ENCODE measurements at places on chromosomes 1 and 21. TPM values are rescaled to one million over a fixed set of nuclear protein-coding genes. Genes with fewer than 3 reads are reported as not detected.

The FMN2 gene
- total RNA-seq, result not detected

The PALMD gene
- total RNA-seq, result not detected

The FCGR3B gene
- 29.6 TPM for total RNA-seq

The CAP1 gene
- total RNA-seq, result 537 TPM

The TIE1 gene
- 6.7 TPM for total RNA-seq

DNA sequence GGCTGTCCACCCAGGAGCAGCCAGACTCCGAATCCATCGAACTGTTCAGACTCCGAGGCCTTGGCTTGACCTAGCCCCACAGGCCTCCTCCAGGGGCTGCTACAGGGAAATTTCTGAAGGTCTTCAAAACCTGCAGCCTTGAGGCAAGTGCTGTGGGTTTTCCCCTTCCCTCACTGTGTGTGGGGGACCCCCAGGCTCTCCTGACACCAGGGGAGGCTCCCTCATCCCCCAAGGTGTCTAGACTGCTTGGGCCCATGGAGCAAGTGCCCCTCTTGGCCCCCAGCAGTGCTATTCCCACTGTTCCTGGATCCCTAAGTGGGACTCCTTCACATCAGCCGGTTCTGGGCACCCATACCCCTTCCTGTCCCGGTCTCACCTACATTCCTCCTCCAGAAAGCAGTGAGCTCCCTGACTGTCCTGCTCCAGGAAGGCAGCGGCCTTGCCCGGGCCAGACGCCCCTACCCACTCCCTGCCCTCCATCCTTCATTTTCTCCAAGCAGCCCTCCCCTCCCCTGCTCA lies 814 bp downstream of the PAQR7 start:
- no peak overlapping the region for H3K27ac ChIP-seq
- no peaks in the 10 kb centered on the region for H3K27me3 ChIP-seq
- DNase-seq, result no peak
- no peaks in the 10 kb centered on the region for H3K36me3 ChIP-seq

- H3K27ac ChIP-seq, result no peak overlapping the region
- no peak overlapping the region for H3K4me3 ChIP-seq
- no peak for DNase-seq
- no peaks in the 10 kb centered on the region for H3K4me1 ChIP-seq
Observed at GRCh38 chr1:59113876-59114457, 182.9 kb upstream of the FGGY start.

DNA sequence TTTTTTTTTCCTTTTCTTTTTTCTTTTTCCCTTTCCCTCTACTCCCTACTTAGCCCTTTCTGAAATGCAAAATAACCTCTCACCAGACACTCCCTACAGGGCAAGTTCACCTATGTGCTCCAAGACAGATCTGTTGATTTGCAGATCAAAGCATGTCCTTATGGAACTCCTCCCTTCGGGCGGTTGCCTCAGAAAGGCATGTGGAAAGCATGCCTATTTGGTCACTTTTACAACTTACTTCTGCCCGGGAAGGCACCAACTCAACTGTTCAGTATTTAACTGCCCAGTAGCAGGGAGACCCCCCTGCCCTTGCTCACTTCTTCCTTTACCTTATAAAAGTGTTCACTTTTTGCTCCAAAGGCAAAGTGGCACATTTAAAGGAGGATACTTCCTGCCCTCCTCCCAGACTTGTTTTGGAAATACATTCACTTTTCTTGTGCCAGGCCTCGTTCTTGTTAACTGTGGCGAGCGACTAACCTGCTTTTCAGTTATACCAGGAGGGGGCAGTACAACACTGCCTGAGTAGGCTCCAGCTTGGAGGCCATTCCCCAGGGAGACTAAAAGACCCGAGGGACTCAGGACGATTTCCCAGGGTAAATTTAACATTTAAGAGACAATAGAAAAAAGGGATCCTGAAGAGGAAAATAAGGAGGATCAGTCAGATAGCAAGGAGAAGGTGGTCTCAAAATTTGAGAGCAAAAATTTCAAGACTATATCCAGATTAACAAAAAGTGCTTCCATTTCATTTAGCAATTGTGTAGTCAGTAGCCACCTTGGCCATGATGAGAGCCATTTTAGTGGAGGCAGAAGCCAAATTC lies 12.3 kb upstream of the SLAMF7 start:
- H3K27me3 ChIP-seq, result no peaks in the 10 kb centered on the region
- peaks cover 14% of the 10 kb centered on the region for H3K4me1 ChIP-seq
- H3K4me3 ChIP-seq, result no peak overlapping the region
- no peaks in the 10 kb centered on the region for H3K36me3 ChIP-seq

- no peak overlapping the region for H3K4me3 ChIP-seq
- H3K27me3 ChIP-seq, result peaks cover 26% of the 10 kb centered on the region
- peak; percentile 12 for DNase-seq
- no peaks in the 10 kb centered on the region for H3K36me3 ChIP-seq
- peaks cover 16% of the 10 kb centered on the region for H3K4me1 ChIP-seq
Observed at GRCh38 chr1:227945891-227946623, 1.7 kb downstream of the WNT9A start.

DNA sequence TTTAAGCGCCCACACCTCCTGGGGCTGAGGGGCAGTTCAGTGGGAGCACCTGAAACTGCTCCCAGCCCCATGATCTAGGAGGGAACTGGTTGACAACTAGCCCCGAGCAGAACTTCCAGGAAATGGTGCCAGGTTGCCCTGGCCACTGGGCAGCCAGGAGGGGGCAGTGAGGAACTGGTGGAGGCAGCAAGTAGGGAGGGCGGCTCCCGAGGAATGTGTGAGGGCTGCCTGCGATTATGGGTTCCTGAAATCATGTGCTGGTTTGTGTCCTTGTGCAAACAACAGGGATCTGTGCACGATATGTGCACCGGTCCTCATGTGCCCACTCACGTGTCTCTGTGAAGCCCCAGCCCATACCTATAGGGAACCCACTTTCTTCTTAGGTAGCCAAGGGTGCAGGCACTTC lies 9.9 kb downstream of the GPR3 start:
- H3K36me3 ChIP-seq, result peaks cover 6% of the 10 kb centered on the region
- no peak overlapping the region for H3K4me3 ChIP-seq
- no peaks in the 10 kb centered on the region for H3K27me3 ChIP-seq
- peak overlapping the region; percentile 74 for H3K27ac ChIP-seq

DNA sequence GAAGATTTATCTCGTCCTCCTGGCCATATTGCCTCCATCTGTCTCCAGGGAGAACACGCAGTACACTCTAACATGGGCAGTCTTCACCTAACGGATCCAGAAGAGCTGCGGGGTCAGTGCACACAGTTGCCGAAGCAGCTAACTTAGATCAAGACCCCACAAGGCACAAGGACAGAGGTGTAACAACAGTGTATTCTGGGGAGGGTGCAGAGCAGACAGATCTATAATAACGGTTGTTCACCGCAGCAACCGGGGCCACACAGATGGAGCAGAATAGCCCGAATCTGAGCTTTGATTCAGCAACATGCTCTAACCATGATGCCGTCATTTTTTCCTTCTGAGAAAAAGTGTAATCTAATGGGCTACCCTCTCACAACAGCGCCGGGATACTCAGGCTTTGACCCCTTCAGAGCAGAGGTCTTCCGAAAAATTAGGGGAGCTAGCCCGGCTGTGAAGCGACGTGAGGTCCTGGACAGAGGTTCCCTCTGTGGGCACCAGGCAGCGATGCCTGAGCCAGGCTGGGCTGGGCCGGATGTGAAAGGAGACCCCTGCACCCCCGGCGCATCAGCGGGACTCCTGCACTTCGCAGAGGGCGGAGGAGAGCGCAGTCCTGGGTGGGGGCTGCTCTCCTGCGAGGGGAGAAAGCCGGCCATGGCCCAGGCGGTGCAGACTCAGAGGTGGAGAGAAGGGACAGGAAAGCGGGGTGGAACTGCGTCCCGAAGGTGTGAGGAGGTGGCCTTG lies 57.5 kb downstream of the BCL9 start:
- H3K4me1 ChIP-seq, result peaks cover 18% of the 10 kb centered on the region
- peak overlapping the region; percentile 66 for H3K4me3 ChIP-seq
- peaks cover 4% of the 10 kb centered on the region for H3K27me3 ChIP-seq
- H3K27ac ChIP-seq, result peak overlapping the region; percentile 50
- DNase-seq, result peak; percentile 43
- no peaks in the 10 kb centered on the region for H3K36me3 ChIP-seq

DNA sequence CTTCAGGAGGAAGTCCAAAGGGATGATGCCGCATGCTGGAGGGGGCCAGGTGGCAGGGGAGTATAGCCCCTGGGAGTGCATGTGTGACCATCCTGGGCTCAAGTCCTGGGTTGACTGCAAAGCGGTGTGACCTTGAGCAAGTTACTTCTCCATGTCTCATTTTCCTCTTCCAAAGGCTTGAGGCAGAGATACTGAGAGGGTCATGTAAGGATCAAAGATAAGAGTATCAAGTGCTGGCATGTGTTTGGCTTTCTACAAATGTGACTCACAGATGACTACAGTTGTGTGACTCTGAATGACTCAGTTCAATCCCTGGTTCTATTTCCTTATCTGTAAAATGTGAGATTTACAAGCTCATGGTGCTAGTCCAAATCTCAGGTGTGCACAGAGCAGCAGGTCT lies 26.1 kb downstream of the PROK1 start:
- H3K4me1 ChIP-seq, result no peaks in the 10 kb centered on the region
- no peaks in the 10 kb centered on the region for H3K36me3 ChIP-seq
- H3K4me3 ChIP-seq, result no peak overlapping the region
- no peak overlapping the region for H3K27ac ChIP-seq
- no peaks in the 10 kb centered on the region for H3K27me3 ChIP-seq
- DNase-seq, result no peak

DNA sequence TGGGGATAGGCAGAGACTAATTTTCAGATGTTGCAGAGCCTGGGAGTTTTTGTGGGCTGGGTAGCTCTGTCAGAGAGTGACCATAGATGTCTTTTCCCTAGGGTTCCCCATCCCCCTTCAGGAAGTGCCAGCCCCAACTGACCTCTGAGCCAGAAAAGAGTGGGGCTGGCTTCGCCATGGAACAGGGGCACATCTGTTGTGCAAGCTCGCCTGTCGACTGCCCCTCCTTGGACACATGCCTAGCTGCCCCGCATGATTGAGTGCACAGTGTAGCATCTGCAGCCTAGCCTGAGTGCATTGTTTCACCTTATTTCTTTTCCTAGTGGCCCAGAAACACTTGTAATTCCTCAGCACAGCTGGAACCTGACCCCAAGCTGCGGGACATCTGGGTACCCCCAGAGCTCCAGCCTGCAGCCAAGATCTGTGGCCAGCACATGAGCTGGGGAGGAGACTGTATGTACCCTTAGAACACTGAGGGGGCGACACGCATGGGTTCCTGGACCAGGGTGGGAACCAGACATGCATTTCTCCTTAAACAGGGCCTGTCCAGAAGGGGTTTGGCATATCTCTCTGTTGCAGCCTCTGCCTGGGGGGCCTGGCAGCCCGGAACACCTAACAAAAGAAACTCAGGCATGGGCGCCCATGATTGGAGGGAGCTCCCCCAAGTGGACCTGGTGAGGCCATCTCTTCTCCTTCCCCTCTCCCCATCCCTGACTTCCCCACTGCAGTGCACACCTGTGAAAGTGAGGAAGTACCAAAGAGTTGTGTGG lies 55.2 kb downstream of the SYT14 start:
- DNase-seq, result no peak
- no peaks in the 10 kb centered on the region for H3K36me3 ChIP-seq
- no peak overlapping the region for H3K27ac ChIP-seq

DNA sequence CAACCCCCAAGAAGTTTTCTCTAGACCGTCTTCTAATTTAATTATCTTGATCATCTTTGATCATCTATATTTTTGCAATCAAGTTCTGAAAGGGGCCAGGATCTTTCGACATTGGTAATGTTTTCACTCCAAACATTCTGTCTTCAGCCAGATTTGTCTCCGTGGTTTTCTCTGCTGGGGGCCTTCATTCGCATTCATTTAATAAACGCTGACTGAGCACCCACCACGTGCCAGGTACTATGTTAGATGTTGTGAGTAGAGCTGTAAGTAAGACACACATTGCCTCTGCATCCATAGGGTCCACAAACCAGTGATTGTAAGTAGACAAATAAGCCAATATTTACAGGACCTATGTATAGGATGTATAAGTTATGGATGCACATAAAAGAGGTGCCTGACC lies 134.5 kb upstream of the MROH9 start:
- H3K4me3 ChIP-seq, result no peak overlapping the region
- H3K27ac ChIP-seq, result no peak overlapping the region
- no peaks in the 10 kb centered on the region for H3K4me1 ChIP-seq
- DNase-seq, result no peak

- H3K27ac ChIP-seq, result no peak overlapping the region
- H3K4me1 ChIP-seq, result no peaks in the 10 kb centered on the region
- no peak overlapping the region for H3K4me3 ChIP-seq
- no peaks in the 10 kb centered on the region for H3K27me3 ChIP-seq
- H3K36me3 ChIP-seq, result no peaks in the 10 kb centered on the region
- no peak for DNase-seq
Observed at GRCh38 chr1:24513706-24514105, 11.1 kb downstream of the RCAN3 start.

- no peak for DNase-seq
- no peaks in the 10 kb centered on the region for H3K4me1 ChIP-seq
- H3K27ac ChIP-seq, result no peak overlapping the region
Observed at GRCh38 chr1:163399001-163399400, 77.2 kb downstream of the NUF2 start.

DNA sequence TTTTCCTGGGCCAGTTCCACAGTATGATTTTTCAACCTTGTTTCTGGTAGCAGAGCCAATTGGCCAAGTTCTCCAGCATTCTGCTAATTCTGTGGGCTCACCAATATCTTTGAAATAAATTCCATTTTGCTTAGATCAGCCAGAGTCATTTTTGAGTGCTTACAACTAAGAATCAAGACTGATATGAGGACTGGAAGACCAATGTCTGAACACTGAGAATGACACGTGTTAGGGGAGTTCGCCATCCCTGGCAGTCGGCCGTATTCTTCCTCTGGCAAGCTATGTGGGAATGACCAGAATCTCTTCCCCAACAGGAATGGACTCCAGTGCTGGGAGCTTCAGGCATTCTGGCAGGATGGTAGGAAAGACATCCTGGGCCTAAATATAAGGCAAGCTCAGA lies 4.9 kb upstream of the TENT5C start:
- no peak for DNase-seq
- peaks cover 4% of the 10 kb centered on the region for H3K4me1 ChIP-seq
- H3K36me3 ChIP-seq, result no peaks in the 10 kb centered on the region
- no peak overlapping the region for H3K27ac ChIP-seq
- H3K27me3 ChIP-seq, result no peaks in the 10 kb centered on the region

DNA sequence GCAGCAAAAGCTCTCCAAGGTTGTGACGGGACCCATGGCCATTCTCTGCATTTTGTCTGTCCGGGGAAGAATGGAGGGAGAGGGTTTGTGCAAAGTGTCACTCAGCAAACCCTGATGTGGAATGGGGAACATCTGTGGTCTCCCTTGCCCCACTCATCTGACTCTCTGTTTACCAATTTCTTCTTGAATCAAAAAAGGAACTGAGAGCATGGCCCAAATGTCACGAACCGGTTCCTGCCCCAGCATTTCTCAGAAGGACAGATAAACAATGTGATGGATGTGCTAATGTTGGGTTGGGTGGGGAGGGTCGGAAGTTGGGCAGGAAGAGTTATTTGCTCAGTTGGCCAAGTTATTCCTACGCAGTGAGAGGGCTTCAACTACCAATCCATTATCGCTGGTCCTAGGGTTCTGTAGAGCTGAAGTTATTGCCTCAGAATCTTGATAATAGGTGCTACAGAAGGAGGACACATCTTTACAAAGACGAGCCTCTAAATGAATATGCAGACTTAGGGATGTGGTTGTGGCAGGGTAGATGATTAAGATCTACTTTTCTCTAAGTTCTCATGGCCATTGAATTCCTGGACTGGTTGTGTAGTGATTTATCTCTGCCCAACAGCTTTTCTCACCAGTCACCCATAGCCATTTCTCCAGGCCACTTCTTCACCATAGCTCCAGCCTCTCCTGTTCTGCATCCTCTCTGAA lies 9.6 kb upstream of the DUSP12 start:
- no peak for DNase-seq
- H3K27me3 ChIP-seq, result no peaks in the 10 kb centered on the region
- H3K36me3 ChIP-seq, result no peaks in the 10 kb centered on the region
- peak overlapping the region; percentile 57 for H3K27ac ChIP-seq
- H3K4me3 ChIP-seq, result no peak overlapping the region

All from natural killer cell (primary cell).